LHCN-M2 (cell line): ENCODE measurements at places on chromosomes 2 and 18. TPM values are rescaled to one million over a fixed set of nuclear protein-coding genes. Genes with fewer than 3 reads are reported as not detected.

The ZDBF2 gene
- 11.5 and 12.1 TPM in 2 replicates for total RNA-seq

The RBM44 gene
- total RNA-seq: 0.06 and 0.34 TPM in 2 replicates

The TMEM198 gene
- total RNA-seq: 4.2 and 4.4 TPM in 2 replicates

- no peak for DNase-seq
These were observed 43.3 kb upstream of the PTPRM start for GRCh38 chr18:7523772-7524171.

- no peak for DNase-seq
These were observed 286.8 kb upstream of the PXDN start for GRCh38 chr2:2031101-2031500.

DNA sequence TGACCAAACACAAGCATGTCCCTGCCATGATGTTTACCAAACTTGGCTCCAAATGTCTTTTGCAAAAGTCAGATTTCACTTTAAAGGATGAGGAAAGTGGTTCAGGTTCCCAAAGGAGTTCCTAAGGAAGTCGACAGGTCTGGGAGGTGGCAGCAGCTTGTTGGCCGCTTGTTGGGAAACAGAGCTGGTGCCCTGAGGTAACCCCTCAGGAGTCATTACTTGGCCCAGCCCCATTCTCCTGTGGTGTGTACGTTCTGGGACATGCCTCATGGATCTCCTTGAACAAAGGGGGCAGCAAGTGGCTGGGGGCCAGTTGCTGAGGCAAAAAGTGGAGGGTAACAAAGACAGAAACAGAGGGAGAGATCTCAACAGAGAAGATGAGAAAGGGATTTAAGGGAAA, 10.9 kb downstream of the TMBIM1 start:
- peak; percentile 69 for DNase-seq

GRCh38 chr2:26640331-26640745, 828 bp downstream of the CIB4 start:
- DNase-seq: peak; percentile 36

DNA sequence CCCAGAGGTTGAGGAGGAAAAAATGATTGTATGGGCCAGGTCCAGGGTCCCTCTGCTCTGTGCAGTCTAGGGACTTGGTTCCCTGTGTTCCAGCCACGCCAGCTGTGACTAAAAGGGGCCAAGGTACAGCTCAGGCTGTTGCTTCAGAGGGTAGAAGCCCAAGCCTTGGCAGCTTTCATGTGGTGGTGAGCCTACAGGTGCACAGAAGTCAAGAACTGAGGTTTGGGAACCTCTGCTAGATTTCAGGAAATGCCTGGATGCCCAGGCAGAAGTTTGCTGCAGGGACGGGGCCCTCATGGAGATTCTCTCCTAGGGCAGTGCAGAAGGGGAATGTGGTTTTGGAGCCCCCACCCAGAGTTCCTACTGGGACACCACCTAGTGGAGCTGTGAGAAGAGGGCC, 10.6 kb upstream of the MBP start:
- DNase-seq: no peak

DNA sequence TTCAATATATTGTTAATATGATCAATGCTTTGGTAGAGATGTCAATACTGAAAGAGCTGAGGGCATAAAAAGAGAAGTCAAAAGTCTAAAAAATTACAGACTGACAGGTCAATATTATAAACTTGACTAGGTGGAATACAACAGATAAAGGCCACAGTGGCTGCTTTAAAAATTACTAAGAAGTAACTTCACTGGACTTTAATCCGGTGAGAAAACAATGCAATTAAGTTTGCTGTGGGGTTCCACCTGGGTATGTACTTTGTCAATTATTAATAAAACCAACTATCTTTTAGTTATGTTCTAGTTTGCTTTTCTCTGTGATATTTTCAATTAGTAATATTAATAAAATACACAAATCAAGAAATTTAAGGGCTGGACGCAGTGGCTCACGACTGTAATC, 44.7 kb downstream of the RAPH1 start:
- DNase-seq: no peak

DNA sequence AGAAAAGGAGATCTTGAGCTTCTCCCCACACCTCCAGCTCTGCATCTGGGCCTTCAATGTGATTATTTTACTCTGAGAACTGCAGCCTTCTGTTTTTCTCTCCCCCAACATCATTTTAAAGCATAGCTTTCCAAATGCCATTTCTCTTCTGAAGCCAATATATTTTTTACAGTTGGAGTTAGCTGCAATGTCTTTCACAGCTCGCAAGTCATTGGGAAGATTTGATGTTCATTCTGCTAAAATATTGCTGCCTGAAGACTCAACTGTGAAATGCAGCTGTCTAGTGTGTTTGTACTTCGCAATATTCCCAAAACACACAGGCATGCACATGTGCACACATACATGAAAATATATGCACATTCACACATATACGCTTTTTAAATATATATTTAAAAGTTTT, 295.3 kb downstream of the LRRTM1 start:
- DNase-seq: no peak

DNA sequence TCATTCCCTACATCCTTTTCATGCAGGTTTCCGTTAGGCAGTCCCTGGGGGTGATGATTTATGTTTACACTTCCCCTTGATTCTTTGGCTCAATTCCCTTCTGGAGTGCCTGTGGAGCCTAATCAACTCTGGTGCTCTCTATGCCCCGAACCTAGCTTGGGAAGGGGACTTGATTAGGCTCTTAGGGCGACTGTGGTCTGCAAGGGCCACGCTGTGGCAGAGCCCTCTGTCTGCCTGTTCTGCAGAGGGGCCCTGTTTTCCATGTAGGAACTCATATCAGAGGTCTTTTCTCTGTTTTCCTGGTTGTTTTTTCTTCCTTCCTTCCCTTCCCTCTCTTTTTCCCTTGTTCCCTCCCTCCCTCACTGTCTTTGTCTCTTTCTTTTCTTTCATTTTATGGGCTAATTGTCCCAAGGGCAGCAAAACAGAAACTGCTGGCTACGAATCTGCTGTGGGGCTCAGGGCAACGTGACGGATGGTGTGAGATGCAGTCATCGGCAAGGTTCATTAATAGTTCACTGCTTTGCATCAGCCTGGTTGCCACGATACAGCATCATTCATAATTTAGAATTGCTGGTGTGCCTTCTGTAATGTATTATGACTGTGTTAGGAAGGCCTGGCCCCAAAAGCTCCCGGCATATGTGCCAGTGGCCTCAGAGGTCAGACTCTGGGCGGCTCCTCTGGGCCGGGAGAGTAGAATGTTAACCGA, 134.5 kb downstream of the NAPG start:
- peak; percentile 42 for DNase-seq

DNA sequence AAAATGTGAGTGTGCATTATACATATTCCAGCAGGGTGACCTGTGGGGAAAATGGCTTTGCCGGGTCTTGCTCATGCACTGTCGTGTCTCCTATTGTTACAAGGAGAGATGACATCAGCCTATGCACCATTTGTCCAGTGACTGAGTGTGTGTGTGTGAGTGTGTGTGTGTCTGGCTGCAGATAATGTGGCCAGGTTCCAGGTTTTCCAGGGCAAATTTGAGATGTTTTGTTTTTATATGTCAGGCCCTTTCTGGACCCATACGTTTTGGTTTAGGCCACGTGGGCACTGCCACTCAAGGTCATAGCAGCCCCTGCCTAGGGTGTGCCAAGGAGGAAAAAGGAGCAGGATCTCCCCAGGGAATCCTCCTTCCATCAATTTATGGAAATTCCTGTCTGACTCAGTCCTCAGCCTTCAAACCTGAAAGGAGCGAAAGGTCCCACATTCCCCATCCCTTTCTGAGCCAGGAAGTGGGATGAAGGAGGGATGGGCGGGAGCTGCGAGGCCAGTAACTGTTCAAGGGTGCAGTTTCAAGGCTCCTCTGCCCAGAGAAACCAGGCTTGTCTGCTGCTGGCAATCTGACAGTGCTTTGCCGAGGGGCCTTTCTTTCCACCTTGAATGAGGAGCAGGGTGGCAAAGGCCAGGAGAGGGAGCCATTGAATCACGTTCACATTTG, 93.0 kb upstream of the SMAD2 start:
- peak; percentile 73 for DNase-seq

DNA sequence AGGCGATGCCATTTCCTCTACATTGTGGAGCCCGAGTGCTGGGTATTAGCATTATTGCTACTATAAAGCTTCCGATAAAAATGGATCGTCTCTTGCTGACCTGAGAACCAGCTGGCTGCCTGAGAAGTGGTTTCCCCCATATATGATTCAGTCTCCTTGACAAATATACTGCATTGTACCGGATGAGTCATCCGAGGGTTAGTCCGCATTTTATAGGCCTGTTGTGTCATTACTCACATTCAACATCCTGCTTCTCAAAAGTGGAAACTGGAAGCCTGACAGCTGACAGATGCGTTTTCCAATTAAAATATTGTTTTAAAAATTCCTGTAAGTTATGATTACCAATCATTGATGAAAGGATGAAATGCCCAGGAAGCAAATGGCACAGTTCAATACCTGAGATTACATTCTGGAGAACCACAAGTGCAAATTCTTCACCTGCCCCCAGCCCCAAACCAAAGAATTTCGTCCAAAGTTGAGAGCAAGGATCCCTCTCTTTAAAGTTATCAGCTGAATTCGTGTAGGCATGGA, 65.7 kb downstream of the SPRED2 start:
- peak; percentile 98 for DNase-seq

DNA sequence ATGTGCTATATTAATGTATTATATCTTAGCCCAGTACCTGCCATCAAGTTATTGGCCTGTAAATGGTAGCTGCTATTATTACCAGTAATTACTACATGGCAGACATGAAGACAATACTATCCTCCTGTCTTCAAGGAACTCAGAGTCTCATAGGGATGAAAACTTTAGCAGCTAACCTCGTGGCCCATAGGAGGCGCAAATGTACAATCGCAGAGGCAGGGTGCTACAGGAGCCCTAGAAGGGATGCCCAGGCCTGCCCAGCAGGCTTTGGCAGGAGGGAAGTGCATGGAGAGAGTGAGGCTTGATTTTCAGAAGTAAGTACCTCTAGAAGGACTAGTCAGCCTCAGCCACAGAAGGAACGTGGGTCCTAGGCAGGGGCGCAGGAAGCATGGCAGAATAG, 44.7 kb upstream of the KIDINS220 start:
- DNase-seq: peak; percentile 37

DNA sequence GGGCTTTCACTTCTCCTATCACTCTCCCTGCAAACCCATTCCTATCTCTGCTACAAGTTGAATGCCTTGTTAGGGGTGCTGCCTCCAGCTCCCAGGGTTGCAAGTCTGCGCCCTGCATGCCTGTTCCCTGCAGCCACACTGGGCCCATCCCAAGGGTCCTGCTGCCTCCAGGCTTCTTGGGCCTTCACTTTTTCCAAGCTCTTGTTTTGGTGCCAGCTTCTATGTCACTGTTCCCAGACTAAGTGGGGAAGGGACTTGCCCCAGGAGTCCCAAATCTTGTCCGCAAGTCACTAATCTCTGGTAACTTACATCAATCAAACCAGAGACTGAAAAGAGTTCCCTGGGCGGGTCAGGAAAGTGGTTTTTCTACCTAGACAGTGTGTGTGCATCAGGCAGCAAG, 65.4 kb downstream of the ZCCHC2 start:
- no peak for DNase-seq

DNA sequence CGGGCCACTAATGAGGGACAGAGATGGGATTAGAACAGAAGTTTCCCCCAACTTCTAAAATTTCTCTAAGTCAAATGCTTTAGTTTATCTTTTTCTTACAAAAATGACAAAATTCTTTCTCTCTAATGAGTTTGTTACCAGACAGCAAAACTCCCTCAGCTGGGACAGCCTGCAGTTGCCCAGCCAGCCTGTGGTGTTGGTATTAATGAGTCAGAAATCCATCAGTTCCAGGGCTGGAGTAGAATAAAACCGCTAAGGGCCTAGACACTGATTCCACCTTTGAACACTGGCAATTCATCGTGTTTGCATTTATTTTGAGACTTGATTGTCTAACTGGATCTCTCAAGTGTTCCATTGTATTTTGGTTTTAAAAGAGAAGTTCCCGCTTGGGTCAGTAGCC, 38.3 kb upstream of the SMAD2 start:
- DNase-seq: peak; percentile 62

DNA sequence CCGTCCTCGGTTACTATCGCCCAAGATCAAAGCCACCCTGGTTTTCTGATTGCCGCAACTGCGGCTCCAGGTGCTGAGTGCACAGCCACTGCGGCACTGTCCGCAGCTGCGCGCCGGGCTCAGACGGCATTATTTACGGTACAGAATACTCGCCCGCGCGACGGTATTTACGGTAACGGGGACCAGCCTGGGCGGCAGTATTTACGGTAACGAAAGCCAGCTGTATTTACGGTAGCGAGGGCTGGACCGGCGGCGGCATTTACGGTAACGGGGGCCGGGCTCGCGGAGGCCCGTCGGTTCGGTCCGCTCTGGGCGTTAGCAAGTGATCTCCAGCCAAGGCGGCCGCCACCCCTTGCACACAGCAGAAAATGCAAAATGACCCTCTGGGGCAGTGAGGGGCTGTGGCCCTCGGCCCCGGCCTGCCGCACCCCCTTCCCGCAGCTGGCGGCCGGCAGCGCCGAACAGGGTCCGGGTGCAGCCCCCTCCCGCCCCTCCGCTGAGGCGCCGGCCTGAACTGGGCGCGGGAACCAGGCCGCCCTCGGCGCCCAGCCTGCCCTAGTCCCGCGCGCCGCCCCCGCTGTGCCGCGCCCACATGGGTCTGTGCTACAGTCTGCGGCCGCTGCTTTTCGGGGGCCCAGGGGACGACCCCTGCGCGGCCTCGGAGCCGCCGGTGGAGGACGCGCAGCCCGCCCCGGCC, at the start of gene GNAL:
GNAL (plus strand) TSS at position 293 of the 697 bp plus-strand sequence; CDS start at position 593, 300 bp downstream.
- peak; percentile 72 for DNase-seq

DNA sequence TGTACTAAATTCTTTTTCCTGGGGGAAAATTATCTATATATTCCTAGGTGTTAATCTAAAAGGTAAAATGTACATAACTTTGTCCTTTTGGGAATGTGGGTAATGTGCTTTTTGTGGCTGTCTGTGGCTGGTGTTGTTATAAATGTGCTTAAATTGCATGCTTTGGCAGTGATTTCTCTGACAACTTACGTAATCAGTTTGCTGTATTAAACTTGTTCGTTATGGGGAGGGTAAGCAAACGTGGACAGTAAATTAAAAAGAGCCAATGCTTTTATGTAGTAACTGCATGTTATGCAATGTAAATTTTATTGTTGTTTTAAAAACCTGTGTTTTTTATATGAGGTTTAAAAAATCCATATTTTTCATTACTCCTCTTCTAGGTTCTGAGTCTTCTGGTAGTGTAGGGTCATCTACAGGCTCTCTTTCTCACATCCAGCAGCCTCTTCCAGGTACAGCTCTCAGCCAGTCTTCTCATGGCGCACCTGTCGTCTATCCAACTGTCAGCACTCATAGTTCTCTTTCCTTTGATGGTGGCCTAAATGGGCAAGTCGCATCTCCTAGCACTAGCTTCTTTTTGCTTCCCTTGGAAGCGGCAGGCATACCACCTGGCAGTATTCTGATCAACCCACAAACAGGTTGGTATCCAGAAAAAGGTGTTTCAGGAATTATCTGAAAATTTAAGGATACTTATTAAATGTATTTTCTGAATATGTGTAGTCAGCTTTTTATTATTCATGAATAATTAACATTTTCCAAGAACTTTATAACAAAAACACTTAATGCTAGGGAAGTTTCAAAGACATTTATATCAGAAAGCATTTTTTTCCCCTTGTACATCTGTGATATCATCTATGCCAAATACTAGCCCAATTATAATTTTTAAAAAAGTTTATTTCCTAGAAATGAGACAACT, 100.2 kb upstream of the UBXN4 start:
- DNase-seq: no peak
